DMS153 (cell line): ENCODE measurements at places on chromosomes 12 and 14.

- DNase-seq = no peak
Observed at GRCh38 chr12:100857971-100858370, 63.4 kb downstream of the ANO4 start.

DNA sequence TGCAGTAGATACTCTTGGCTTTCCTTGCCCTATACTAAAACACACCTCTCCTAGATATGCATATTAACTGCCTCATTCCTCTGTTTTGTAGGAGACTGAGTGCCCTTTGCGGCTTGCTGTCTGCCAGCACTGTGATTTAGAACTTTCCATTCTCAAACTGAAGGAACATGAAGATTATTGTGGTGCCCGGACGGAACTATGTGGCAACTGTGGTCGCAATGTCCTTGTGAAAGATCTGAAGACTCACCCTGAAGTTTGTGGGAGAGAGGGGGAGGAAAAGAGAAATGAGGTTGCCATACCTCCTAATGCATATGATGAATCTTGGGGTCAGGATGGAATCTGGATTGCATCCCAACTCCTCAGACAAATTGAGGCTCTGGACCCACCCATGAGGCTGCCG lies 15.4 kb downstream of the TRAFD1 start:
- no peak for DNase-seq

- DNase-seq = no peak
Observed at GRCh38 chr12:75042125-75042524, 167.5 kb downstream of the KCNC2 start.

DNA sequence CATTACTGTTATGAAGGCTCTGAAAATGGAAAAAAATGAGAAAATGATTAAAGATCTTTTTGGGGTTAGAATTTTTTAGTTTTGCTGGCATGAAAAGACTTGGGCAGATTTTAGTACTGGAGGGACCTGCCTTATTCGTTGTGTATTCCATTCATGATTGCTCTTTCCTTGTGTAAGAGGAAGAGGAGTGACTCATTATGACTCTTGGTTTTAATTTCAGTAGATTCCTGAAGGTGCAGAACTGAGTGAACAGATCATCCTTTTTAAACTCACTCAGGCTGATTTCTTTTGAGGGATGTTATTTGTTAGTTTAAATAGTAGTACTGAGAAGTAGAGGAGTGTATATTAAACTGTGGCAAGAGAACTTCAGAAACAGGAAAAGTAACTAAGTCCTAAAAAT lies 41.6 kb downstream of the AKAP6 start:
- no peak for DNase-seq
